ENCODE measurements at places on chromosomes 6 and 20.
A peak's percentile ranks its signal among the peaks of the same experiment; 100 is the strongest.

DNA sequence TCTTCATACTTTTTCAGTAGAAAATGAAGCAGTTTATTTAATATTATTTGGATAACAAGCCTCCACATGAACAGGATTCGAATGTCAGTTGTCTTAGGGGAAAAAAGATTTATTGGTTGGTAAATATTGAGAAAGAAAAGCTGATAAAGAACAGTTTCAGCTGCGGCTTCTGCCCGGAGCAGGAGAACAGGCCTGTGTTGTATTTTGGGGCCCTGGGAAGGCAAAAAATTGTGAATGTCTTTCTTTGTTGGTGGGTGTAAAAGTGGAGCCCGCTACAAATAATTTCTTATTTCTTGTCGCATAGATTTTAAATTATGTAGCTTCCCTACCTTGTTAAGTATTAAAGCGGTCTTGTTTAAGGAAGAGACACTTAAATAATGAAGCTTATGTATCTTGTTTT, 90.5 kb upstream of the PAX1 start:
- no peak for DNase-seq

DNA sequence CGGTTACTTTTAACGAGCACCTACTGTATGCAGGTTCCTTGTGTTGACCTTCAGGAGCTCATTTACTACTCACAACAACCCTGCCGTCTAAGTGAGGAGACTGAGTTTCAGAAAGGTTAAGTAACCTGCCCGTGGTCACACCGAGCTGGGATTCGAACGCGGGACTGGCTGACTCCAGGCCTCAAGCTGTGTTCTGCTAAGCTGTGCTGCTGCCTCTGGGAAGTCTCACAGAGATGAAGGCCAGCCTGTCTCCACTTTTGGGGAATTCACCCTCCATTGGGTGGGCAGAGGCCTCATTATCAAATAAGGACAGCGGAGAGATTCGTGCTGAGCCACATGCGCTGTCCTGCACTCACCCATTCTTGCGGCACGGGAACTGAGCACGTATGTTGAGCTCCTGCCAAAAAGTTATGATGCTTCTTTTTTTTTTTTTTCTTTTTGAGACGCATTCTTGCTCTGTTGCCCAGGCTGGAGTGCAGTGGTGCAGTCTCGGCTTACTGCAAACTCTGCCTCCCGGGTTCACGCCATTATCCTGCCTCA, 25.9 kb upstream of the MYT1 start:
- no peak for DNase-seq

DNA sequence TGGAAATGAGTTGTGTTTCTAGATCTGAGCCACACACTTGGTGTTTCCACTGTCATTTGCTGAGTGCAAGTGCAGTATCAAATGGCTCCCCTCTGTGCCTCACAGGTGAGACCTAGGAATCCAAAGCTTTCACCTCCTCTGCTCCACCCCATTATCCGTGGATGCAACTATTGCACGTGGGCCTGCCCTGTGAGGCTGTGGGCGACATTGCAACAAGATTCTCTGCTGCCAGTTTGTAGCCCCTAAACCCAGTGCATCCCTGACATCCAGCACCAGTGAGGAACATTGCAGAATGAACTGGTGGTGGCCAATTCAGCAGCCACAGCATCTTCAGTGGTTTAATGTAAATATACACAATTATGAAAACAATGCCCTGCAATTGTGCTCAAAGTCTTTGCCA, 115.0 kb upstream of the FOXA2 start:
- DNase-seq = no peak

- DNase-seq = no peak
These were observed 98.5 kb downstream of the PHACTR1 start for GRCh38 chr6:12815089-12815488.

DNA sequence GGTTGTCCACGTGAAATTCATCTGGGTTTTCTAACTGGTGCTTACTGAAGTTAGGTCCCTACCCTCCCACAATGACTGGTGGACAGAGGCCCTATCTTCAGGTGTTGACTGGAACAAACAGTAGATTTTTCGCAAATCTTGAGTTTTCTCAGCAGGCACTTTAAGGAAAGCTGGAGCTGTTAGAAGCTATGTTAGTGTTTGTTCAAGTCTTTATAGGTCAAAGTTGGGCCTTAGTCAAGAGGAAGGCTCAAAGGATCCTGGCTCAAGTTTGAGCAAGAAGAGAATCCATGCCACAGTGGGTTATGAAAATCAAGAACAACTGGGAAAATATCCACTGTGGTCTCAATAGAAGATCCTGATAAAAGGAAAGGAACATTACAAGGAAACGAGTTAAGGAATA, 48.5 kb upstream of the ELOVL5 start:
- no peak for DNase-seq

- no peak for DNase-seq
These were observed 395.4 kb downstream of the SAMD5 start for GRCh38 chr6:147903931-147904330.

DNA sequence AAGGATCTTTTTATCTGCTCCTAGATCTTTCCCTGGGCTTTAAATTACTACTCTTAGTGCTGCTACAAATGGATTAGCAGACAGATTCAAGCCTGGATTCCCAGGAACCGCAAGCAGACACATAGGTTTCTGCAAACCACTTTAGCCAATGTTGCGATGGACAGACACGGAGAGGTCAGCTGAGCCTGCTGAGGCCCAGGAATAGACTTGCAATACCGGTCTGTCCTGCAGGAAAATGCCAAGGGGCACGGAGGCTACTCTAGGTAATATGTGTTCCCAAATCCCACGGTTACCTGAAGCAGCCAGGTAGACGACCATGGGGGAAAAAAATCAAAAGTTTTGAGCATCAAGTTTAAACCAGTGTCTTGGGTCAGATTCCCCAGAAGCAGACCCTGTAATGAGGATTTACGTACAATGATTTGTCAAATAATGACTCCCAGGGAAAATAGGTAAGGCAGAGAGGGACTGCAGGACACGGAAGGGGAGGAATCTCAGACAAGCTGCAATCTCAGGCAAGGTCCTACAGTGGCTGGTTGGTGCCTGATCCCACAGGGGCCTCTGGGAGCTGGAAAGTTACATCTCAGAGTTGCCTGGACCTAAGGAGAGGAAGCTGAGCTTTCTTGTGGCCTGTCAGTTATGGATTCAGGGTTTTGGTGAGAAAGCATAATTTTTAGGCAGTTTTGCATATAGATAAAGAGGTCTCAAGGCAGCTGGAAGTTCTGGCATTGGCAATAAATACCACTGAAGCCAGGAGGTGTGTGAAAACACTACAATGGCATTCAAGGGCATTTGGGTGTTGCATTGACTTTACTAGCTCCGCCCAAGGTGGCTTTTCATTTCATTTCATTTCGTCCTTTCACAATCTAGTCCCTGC, 12.5 kb downstream of the OTOR start:
- no peak for DNase-seq

GRCh38 chr6:51788121-51788520, 299.3 kb downstream of the PKHD1 start:
- DNase-seq = no peak

DNA sequence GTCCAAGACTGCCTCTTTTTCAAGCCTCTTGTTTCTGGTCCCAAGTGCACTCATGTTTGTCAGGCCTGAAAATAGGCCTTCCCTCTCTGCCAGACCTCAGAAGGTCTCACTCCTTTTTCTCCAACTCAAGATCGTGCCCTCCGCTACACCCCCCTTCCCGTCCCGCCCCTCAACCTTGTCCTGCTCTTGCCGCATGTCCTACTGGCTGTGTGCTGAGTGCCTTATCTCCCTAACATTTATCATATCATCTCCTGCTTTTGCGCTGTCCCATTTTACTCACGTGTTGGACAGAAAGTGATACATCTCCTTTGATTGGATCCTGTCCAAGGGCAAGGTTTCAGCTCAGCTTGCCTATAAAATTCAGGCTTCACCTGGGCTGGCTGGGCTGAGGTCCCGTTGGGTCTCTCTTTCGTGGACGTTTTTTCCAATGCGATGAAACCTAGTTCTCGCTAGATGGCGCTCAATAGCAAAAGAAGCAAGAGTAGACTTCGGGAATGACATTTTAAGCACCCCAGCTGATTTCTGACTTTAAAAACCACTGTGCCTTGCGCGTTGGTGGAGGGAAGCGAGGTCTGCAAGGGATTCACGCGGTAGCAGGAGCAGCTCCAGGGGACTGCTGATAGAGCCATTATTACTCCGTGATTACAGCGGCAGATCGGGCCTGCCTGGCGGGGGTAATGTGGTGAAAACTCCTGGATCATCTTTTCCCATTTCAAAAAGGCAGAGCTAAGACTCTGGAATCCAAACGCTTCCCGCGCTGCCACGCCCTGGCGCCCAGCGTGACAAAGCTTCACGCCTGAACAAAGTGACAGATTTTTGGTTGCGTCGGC, 137.6 kb downstream of the IMPG1 start:
- DNase-seq = peak; percentile 19

- DNase-seq = no peak
These were observed 38.4 kb downstream of the KIF25 start for GRCh38 chr6:168035661-168036545.

DNA sequence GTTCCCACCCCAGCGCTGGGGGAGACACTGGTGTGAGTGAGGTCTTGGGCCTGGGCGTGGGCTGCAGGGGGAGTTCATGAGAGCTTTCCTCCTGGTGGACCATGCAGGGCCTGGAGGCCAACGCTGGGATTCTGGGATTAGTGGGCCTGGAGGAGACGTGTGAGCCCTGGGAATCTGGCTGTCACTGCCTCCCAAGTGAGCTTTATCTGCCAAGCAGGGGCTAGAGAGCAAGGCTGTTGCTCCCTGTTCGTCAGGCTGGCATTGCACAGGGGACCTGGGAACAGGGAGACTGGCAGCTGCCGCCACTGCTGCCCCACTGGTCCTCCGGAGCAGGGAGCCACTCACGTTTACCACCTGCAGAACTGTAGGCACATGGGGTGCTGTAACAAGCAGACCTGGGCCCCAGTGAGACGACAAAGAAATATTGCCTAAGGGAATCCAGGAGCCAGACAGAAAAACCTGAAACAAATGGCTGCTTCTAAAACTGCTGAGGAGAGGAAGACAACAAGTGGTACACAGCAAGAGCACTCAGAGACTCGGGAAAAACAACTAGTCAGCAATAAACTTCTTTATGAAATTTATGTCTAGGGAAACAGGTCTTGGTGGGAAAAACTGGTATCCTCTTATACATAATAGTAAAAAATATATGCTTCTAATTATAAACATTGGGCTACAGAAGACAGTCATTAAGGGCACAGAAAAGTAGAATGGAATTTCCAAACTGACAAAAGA, 45.2 kb downstream of the PPP1R3G start:
- DNase-seq = no peak

- DNase-seq = no peak
These were observed 25.2 kb downstream of the LCA5 start for GRCh38 chr6:79512014-79512413.

DNA sequence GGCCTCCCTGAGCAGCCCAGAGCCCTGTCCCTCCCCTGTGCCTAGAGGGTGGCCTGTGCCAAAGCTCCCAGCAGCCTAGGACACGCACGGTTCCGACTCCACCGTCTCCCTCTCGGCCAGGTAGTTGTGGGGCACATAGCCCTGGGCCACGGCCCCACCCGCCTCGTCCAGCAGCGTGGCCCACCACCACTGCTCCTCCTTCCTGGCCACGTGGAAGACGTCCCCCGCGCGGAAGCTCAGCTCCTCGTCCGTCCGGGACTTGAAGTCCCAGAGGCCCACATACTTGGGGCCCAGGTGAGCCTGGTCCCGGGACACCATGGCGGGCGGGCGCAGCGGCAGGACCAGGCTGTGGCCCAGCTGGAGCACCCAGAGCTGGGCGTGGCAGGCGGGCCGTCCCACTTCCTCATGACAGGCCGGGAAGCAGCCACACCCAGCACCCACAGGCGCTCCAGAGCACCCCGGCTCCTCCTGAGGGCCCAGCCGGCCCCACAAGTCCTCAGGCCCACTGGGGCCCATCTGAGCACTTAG, at the start of gene PTK6:
Gene PTK6 (minus strand): TSS at position 380 of the 528 bp plus-strand sequence. CDS start 62 bp downstream, at position 318.
- DNase-seq = no peak

DNA sequence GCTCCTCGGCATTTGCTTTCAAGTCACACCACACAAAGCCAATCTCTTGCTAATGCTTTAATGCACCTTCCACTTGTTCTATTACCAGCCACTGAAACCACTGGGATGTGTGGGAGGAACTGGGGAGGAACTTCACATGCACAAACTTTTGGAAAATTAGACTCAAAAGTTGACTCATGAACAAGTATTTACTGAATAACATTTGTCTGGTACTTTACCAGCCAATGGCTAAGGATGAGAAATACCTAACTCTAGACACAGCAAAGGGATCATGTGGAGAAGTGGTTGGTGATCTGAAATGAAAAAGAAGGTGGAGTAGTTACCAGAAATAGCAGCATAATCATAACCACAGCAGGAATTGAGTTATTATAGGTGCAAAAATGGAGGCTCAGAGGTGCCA, 554.0 kb upstream of the NOX3 start:
- DNase-seq = no peak

DNA sequence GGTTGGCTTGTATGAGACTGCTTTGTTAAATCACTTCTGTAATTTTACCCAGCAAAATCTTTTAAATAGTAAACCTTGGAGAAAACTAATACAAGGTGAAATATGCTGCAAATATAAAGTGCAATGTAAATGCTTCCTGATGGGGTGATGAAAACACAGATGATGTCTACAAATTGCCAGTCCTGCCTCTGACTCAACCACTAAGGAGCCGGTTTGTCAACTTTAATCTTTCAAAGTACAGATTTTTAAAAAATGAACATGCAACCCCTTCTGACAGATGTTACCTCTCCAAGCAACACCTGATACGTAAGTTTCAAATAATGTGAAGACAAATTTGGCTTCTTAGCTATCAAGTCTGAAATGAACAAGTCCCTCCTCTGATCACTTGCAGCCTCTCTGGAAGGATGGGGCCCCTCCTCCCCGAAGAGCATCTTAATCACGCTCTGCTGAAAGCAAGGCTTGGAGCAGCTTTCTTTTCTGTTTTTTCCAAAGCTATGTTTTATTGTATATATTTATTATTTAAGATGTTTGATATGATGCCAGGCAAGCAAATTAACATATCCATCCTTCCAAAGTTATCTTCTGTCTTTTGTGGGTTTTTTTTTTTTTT, 196.0 kb downstream of the MYLK4 start:
- no peak for DNase-seq

DNA sequence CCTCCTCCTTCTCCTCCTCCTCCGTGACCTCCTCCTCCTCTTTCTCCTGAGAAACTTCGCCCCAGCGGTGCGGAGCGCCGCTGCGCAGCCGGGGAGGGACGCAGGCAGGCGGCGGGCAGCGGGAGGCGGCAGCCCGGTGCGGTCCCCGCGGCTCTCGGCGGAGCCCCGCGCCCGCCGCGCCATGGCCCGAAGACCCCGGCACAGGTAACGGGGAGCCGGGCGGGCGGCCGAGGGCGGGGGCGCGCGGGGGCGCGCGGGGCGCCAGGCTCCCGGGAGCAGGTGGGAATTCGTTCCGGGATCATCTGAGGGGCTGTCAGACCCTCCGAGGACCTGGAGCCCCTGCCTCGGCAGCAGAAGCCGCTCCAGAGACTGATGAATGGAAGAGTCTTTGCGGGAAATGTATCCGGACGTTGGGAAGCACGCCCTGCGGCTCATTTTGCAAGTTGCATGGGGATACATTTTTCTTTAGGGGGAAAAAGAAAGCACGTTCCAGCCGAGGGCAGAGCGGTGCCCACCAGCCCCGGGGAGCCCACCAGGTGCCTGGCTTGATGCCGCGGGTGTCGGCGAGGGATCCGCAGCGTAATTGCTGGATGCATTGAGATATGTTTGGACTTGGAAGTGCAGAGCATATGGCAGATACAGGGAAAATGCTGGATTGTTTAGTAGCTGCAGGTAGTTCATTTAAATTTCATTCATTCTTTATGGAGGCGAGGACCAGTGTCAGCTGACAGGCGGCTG, 394 bp downstream of the MYB start:
- DNase-seq = no peak

GRCh38 chr6:44053760-44054556, 73.3 kb downstream of the MRPL14 start:
- no peak for DNase-seq

GRCh38 chr6:55713436-55713835, 134.4 kb upstream of the HMGCLL1 start:
- DNase-seq = no peak

GRCh38 chr6:158662607-158662953, 12.7 kb downstream of the SYTL3 start:
- DNase-seq = no peak

All from KG1 (cell line).